ENCODE measurements at places on chromosomes 4 and X.

DNA sequence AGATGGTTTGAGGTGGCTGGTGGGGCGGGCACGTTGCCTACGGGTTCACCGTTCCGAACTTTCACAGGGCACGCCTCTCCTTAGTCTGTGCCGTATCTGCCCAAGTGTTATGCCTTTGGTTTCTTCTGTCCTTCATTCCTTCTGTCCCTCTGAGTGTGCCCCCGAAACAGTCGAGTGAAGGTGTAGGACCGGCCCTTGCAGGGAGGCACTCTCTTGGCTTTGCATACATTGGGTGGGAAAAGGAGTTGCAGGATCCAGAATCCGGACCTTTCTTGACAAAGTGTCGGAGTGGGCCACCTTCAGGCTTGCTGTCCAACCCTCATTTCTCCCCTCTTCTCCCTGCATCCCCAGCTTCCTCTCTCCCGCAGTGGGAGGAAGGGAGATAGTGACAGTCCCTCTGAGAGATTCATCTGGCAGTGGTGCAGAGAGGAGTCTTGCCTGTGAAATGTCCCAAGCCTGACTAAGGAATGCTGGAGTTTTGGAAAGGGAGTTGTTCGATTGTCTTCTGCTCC is 569 bp downstream of the ARFIP1 start:
- DNase-seq: no peak

DNA sequence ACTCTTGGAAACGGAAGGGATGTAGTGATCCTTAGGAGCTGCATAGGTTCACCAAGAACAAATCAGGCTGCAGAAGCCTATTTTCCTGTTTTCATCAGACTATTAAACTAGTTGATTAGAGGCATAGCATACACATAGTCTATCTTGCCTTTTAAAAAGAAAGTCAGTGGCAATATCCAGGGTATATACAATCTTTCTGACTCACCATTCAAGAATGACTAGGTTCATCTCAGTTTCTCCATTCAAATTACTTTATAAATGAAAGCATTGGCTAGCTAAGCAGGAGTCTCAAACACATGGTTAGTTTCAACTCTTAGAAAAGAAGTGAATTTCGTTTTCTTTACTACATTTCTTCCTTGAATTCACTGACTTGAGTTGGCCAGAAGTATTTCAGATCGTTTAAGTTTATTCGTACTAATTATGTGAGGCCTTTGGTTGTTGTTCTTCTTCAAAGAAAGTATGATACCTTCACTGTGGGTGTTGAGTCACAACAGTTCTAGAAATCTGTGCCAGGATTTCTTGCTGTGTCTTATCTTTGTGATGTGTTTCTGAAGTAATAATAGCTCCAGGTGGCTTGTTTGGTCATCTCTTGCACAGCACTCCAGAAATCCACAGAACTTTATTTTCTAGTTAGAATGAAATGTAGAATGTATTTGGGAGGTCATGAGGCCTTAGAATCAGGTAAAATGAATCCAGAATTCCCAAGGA is 88.2 kb downstream of the AWAT2 start:
- no peak for DNase-seq

- DNase-seq: no peak
Measured at GRCh38 chr4:112094330-112094729, 50.9 kb upstream of the FAM241A start.

- no peak for DNase-seq
Measured at GRCh38 chr4:38581426-38582106, 82.4 kb upstream of the KLF3 start.

- DNase-seq: no peak
Measured at GRCh38 chrX:15570145-15570544, 30.6 kb downstream of the ACE2 start.

GRCh38 chr4:120901731-120902130 is 20.8 kb downstream of the PRDM5 start:
- DNase-seq: no peak

DNA sequence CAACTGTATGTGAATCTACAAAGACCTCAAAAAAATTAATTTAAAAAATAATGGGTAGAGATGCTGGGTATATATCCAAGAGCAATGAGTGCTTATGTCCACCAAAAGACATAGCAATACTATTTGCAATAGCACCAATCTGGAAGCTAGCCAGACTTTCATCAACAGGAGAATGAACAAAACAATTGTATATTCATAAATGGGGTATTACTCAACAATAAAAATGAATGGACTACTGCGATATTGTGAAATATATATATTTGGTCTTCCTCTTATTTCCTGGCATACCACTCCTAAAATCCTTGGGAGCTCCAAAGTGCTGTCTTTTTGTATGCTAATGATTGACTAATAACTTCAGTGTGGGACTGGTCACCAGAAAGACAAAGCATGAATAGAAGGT is 77.5 kb downstream of the MSN start:
- DNase-seq: no peak
